Glomerular endothelial cell (primary cell): ENCODE measurements at places on chromosomes 7 and 10. TPM values are rescaled to one million over a fixed set of nuclear protein-coding genes. Genes with fewer than 3 reads are reported as not detected.

Gene DNAJC12
- total RNA-seq = 1.9 and 2.0 TPM in 2 replicates

Gene TFR2
- 0.29 TPM in 1 of 2 replicates, not detected in the other for total RNA-seq

Gene LBX1
- not detected in 2 replicates for total RNA-seq

Gene ASB10
- total RNA-seq = not detected in 2 replicates

Gene DPCD
- 29.0 and 54.0 TPM in 2 replicates for total RNA-seq

Gene SPAG6
- total RNA-seq = not detected in 2 replicates

Gene EEPD1
- total RNA-seq = 4.7 and 6.2 TPM in 2 replicates

Gene PRPS1L1
- not detected in 2 replicates for total RNA-seq

Gene TAS2R41
- total RNA-seq = not detected in 2 replicates

Gene COL17A1
- total RNA-seq = 0.06 and 1.0 TPM in 2 replicates

Gene CRHR2
- total RNA-seq = not detected in 2 replicates

Gene TMEM213
- not detected in 2 replicates for total RNA-seq

Gene SLC29A4
- total RNA-seq = 3.8 and 6.2 TPM in 2 replicates

Gene DBNL
- total RNA-seq = 140 and 182 TPM in 2 replicates

Gene TBX20
- 0.39 TPM in 1 of 2 replicates, not detected in the other for total RNA-seq

Gene VGF
- total RNA-seq = 0.92 TPM in 1 of 2 replicates, not detected in the other

Gene TBRG4
- 38.2 and 52.5 TPM in 2 replicates for total RNA-seq

Gene LRIT1
- total RNA-seq = not detected in 2 replicates

Gene KLF14
- total RNA-seq = not detected in 2 replicates

Gene FZD8
- 29.1 and 42.3 TPM in 2 replicates for total RNA-seq

Gene PLAC9
- total RNA-seq = 0.93 TPM in 1 of 2 replicates, not detected in the other

Gene TMEM178B
- 1.1 and 3.1 TPM in 2 replicates for total RNA-seq

Gene DGKB
- 0.29 TPM in 1 of 2 replicates, not detected in the other for total RNA-seq

Gene TMEM176B
- total RNA-seq = not detected in 2 replicates

Gene UCN3
- total RNA-seq = not detected in 2 replicates

Gene MNX1
- total RNA-seq = 0.10 TPM in 1 of 2 replicates, not detected in the other
